ENCODE measurements at places on chromosomes 2 and 18.

GRCh38 chr2:204628926-204629712, 83.8 kb downstream of the PARD3B start:
- H3K4me1 ChIP-seq: no peaks in the 10 kb centered on the region
- DNase-seq: no peak

GRCh38 chr2:21175895-21176646, 52.3 kb downstream of the TDRD15 start:
- H3K4me3 ChIP-seq: no peak overlapping the region
- no peak for DNase-seq
- no peaks in the 10 kb centered on the region for H3K36me3 ChIP-seq

DNA sequence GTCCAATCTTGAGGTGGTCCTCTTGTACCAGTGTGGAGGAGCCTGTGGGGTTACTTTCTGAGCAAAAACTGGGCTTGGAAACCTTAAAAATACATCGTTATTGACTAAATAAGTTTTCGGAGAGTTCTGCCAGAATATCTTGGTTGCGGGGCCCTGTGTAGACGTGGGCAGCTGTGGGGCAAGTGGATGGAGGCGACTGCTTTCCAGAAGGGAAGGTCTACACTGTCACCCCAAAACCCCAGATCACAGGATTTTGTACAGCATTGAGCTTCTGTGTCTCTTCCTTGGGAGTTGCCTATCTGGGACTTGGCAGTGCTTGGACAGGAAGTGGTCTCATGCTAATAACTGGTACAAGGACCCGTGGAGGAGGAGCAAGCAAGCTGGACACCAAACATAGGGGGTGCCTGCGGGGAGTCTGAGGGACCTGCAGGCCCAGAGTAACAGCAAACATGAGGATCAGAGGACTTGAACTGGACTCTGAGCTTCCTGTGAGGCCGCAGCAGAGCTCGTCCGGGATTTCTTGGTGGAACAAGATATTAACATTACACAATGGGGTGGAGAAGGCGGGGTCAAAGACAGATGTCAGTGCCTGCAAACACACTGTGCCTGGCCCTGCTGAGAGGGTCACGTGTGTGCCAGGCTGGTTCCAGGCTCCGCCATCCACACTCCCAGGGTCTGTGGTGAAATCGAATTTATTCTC, 48.0 kb upstream of the CTLA4 start:
- H3K27ac ChIP-seq: no peak overlapping the region
- peaks cover 29% of the 10 kb centered on the region for H3K4me1 ChIP-seq
- H3K4me3 ChIP-seq: no peak overlapping the region
- no peaks in the 10 kb centered on the region for H3K27me3 ChIP-seq
- H3K36me3 ChIP-seq: no peaks in the 10 kb centered on the region
- DNase-seq: no peak

DNA sequence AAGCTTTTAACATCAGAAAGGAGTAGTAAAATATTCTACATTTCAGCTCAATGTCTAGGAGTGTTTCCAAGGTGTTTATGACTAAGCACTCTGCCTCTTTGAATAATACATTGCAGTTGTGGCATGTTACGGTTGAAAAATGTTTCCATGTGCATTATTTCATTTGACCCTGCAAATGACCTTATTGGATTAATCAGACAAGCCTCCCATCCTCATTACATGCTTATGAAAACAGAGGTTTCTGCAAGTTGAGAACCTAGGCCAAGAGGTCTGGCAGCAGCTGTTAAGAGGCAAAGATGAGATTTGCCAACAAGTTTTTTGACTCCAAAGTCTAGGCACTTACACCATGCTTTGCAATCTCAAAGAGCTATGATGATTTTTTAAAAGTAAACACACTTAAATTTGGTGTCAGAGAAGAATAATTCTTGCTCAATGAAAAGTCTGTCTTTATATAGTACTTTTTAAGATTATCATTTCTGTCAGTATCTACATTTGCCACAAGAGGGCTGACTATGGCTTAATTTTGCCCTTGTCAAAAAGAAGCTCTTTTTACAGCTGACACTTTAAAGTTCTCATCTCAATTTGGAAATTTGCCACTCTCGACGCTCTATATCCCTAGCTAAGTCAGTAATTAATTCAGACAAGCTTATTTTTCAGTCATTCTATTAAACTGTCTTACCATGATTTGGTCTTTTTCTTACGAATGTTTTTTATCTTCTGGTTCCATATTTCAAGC, 260.6 kb downstream of the PAX3 start:
- H3K27ac ChIP-seq: no peak overlapping the region
- H3K36me3 ChIP-seq: no peaks in the 10 kb centered on the region
- no peaks in the 10 kb centered on the region for H3K4me1 ChIP-seq
- no peak for DNase-seq
- H3K4me3 ChIP-seq: no peak overlapping the region
- H3K27me3 ChIP-seq: no peaks in the 10 kb centered on the region

Data from Calu3 (cell line).